CD14-positive monocyte (primary cell): ENCODE measurements at places on chromosomes 6 and 20. TPM values are rescaled to one million over a fixed set of nuclear protein-coding genes. Genes with fewer than 3 reads are reported as not detected.
A peak's percentile ranks its signal among the peaks of the same experiment; 100 is the strongest.

- DNase-seq: no peak
Measured at GRCh38 chr6:22043284-22043962, 253.4 kb downstream of the PRL start.

DNA sequence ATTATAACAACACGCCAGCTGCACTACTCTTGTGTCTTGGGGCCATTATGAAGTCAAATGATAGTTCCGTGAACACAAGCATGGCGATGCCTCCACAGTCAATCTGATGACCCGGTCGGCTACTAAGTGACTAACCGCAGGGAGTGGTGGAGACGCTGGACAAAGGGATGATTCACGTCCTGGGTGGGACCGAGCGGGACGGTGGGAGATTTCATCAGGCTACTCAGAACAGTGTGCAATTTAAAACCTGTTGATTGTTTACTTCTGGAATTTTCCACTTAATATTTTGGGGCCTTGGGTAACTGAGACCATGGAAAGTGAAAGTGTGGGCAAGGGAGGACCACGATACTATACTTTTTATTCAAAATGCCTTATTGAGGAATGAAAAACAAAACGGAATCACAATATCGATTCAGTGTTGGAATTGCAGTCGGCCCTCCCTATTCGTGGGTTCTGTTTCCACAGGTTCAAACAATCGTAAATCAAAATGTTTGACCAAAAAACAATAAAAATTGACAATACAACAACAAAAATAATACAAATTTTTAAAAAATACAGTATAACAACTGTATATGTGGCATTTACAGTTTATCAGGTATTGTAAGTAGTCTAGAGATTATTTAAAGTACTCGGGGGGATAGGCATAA, 66.5 kb downstream of the MYLK4 start:
- DNase-seq: peak; percentile 39

- DNase-seq: no peak
Measured at GRCh38 chr6:11202513-11203305, 29.8 kb downstream of the NEDD9 start.

GRCh38 chr6:11050731-11051130, 6.6 kb upstream of the ELOVL2 start:
- DNase-seq: no peak

DNA sequence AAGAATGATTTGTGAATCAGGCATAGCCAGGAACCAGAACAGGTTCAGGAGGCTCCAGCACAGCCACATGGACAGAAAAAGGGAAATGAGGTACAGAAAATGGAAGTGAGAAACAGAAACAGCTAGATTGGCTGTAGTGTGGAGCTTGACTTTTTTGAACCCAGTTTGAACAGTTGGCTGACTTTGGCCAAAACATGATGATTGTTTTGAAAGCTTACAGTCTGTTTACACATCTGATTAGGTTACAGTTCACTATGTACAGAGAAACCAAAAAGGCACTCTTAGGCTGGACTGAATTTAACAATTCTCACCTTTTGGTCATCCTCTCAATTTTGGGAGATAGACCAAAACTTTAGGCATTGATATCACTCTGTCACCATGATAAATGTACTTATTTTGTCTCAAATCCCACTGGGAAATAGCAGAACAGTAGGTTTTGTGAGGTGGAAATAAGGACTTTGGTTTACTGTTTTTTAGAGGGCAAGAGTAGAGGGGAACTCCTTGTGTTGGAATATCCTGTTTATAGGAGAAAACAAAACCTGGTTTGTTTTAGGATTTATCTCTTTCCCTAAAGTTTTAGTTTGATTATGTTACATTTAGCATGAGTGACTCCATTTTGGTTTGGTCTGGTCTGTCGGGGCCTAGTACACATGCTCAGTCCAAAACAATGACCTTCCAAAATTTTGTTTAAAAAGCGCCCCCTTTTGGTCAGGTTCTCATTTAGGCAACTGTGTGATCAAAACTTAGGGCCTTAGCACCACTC, 123.1 kb downstream of the OLIG3 start:
- DNase-seq: peak; percentile 53

GRCh38 chr20:63567136-63567385, 7.0 kb downstream of the HELZ2 start:
- DNase-seq: no peak

DNA sequence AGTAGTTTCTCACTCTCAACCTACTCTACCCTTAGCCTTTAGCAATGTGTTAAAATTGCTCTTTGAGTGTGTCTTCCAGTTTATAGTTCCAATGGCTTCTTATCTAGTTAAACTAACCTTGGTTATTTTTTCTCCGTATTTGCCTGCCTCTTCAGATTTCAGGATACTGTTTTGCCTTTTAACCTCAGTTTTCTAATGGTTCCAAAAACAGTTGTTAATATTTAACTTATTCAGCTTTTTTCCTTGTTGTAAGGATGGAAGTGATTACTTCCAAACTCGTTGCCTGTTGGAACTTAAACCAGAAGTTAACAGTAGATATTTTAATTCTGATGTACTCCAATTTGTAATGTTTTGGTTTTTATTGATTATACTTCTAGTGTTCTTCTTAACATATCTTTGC, 1574.9 kb downstream of the HACE1 start:
- DNase-seq: no peak

DNA sequence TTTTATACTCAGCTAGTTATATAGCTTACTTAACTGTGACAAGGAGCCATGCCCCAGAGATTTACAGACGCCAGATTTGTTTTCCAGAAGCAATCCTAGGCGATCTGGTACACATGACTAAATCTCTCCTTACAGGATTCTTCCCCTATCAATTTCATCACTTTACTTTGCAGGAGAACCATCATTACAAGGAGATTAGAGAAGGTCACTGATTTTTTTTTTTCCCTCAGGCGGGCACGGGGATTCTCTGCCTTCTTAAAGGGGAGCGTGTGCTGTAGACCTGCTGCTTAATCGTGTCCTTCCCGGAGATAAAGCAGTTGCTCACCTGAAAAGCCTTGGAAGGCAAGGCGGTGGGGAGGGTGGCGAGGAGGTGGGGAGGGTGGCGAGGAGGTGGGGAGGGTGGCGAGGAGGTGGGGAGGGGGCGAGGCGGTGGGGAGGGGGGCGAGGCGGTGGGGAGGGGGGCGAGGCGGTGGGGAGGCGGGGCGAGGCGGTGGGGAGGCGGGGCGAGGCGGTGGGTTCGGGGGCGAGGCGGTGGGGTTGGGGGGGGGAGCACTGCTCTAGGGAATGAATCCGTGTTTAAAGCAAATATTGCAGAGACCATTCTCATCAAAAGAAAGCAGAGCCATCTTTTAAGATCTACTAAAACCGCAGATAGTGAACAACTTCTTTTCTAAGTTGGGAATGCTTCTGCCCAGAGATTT, 14.3 kb upstream of the MRAP2 start:
- DNase-seq: no peak

- no peak for DNase-seq
Measured at GRCh38 chr6:160261991-160262680, 3.5 kb upstream of the SLC22A2 start.

DNA sequence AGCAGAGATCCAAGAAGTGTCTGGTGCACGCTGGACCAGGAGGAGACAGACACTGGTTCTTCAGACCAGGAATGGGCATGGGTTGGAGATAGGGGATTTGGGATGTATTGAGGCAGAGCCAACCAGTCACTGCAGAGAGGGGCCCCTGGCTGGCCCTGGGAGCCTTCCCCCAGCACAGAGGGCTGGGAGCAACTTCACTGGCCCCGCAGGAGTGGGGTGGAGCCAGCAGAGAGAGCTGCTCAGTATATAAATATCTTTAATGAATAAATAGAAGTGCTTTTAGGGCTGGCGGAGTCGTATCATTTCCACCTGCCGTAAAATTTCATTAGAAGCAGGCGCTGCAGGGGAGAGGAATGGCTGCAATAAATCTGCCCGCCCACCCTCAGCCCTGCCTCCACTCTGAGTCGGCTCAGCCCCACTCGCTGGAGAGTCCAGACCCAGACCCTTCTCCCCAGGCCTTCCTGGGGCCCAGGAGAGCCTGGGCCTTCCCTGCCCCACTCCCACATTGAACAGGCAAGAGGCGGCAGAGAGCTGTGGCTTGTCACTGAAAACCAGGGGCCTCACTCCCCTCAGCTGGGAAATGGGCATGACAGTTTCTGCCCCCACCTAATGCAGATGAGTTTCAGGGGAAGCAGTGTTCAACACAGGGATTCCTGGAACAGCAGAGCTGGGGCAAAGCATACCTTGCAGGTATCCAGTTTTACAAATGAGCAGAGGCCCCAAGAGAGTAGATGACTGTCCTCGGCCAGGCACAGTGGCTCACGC, 23.9 kb upstream of the VSTM2L start:
- DNase-seq: no peak

GRCh38 chr6:6619021-6619794, 30.7 kb downstream of the LY86 start:
- DNase-seq: no peak

DNA sequence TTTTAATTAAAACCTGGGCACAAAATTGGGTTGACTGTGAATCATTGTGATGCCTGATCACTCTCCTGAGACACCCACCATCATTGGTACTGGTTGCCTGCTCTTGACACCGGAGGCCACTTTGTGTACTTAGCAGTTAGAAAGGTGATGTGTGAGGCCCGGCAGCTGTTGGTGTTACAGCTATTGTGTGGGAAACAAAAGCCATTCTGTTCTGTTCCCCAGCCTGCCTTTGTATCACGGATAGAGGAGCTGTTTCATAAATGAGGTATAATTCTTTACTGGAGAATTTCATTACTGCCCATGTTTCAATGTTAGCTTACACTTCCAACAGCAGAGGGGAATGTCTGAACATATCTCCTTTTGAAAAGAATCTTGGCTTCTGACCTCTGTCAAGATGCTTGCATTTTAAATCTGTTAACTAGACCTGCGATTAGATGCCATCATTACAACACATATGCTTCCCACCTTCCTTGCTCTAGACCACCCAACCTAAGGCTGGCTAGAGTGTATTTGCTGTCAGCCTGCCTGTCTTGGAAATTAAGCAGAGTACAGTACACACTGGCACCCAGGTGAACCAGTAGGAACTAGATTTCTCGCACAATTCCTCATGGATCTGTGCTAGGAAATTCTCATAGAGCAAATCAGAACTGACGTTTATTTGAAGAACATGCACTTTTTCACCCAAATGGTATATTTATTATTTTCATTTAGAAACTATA, 142.4 kb upstream of the INSM1 start:
- no peak for DNase-seq

DNA sequence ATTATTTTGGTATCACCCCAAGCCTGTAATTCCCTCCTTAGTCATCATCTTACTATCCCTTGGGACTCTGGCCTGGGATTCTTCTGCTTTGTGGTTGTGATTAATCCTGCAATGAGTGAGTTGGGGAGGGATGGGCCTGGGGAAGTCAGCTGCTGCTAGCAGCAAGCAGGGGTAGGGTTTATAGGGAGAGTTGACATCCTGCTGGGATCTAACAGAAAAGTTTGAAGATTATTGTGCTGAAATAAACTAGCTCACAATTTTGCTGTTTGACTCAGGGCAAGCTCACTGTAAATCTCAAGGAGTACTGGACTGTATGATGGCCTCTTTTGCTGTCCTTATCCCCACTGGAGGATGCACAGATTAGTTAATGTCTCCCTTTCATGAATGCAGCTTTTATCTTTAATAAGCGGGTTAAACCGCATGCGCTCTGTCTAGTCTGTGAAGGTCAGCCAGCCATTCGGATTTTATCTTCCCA, 83.4 kb downstream of the JARID2 start:
- DNase-seq: peak; percentile 71

DNA sequence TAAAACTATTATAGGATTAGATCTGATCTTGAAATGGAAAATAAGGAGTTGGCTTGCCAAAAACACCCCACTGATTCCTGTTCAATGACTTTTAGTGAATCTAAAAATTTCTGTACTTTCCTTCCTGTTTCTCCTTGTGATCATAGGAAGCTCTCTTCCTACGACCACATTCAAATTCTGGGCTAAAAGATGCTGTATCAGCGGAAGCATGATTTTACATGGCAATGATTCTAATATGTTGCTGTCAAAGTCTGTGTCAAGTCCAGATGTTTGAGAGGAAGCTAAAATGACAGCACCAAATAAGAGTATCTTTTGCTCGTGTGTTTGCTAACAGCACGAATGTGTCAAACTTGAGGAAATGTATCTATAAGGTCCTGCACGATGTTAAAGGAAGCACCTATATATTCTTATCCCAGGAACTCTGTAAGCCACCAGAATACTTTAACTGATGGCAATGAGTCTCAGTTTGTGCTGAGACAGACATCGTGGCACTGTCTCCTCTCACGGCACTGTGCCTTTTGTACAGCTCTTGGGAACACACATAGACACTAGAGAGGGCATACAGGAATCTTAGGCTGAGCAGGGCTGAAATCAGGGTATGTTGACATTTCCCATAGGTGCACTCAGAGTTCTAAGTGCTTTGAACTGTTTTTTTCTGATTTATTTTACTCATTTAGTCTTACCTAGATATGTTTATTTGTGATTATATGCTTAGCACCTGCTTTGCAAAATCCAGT, 24.9 kb upstream of the MAP3K4 start:
- no peak for DNase-seq

- no peak for DNase-seq
Measured at GRCh38 chr6:131652472-131652871, 15.4 kb downstream of the ENPP3 start.

DNA sequence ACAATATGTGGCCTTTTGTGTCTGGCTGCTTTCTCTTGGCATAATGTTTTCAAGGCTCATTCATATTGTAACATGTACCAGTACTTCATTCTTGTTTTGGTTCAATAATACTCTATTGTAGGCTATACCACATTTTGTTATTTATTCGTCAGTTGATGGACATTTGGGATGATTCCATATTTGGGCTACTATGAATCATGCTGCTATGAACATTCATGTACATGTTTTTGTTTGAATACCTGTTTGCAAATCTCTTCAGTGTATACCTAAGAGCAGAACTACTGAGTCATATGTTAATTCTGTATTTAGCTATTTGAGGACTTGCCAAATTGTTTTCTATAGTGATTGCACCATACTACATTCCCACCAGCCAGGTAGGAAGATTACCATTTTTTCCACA, 259.9 kb downstream of the GMPR start:
- DNase-seq: no peak

- no peak for DNase-seq
Measured at GRCh38 chr6:128757961-128758360, 125.0 kb upstream of the LAMA2 start.

DNA sequence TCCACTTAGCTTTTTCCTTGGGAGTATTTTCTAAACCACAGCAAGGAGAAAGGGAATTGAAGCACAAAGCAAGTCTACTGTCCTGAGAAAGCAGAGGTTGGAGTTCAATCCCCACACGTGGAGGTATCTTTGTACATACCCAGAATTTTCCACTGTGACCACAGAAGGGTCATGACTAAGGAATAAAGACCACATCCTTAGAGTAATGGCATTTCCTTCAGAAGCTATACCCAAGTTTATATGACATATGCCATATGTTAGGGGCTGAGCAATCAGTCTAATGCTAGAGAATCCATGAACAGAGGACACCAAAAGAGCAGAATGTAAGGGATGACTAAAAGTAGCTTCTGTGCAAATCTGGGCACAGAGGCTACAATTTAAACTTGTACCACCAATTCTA, 46.4 kb downstream of the ATG5 start:
- DNase-seq: no peak

- DNase-seq: no peak
Measured at GRCh38 chr6:165732696-165733488, 69.9 kb upstream of the PDE10A start.

GRCh38 chr6:32995448-32995847, 13.9 kb downstream of the HLA-DOA start:
- no peak for DNase-seq

EPPIN gene
- polyA plus RNA-seq: not detected

ZNF391 gene
- polyA plus RNA-seq: 0.17 TPM

CTCFL gene
- not detected for polyA plus RNA-seq

ABHD16B gene
- polyA plus RNA-seq: 0.14 TPM in 1 of 2 replicates, not detected in the other

STAU1 gene
- 17.1 and 24.0 TPM in 2 replicates for polyA plus RNA-seq

BMP6 gene
- 0.03 TPM in 1 of 2 replicates, not detected in the other for polyA plus RNA-seq

ATP6V1G2 gene
- not detected for polyA plus RNA-seq

SOX18 gene
- polyA plus RNA-seq: not detected

PDCD2 gene
- 69.4 TPM for polyA plus RNA-seq

BTN1A1 gene
- polyA plus RNA-seq: not detected

IRF4 gene
- 3.0 TPM for polyA plus RNA-seq
